ENCODE measurements at places on chromosomes 2 and 18.

GRCh38 chr2:74646201-74646600 is 1.9 kb downstream of the M1AP start:
- no peak for DNase-seq

DNA sequence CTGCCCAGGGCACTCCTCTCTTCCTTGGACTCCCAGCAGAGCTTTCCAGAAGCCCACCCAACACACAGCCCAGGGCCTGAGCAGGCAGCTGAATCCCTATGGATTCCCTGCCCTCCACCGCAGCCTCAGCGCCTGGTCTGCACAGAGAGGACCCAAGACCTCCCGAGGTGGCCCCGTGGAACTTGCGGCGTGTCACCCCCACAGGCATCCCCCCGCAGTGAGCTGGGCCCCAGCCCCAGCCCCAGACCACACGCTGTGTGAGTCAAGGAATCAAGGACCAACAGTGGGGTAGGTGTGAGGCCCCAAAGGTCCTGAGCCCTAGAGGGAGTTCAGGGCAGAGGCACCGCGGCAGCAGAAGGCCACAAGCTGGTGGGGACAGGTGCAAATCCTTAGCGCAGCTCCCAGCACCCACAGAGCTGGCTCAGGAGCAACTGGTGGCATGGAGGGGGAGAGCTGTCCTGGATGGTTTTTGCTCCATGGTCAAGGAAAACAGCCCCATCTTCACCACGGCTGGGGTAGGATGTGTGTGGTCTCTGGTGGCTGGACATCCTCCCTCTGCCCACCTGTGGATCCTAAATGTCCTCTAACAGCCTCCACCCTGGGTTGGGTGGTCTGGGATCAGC is 8.5 kb downstream of the HS6ST1 start:
- no peak for DNase-seq

GRCh38 chr2:40668425-40668824 is 216.5 kb upstream of the SLC8A1 start:
- DNase-seq, result no peak

DNA sequence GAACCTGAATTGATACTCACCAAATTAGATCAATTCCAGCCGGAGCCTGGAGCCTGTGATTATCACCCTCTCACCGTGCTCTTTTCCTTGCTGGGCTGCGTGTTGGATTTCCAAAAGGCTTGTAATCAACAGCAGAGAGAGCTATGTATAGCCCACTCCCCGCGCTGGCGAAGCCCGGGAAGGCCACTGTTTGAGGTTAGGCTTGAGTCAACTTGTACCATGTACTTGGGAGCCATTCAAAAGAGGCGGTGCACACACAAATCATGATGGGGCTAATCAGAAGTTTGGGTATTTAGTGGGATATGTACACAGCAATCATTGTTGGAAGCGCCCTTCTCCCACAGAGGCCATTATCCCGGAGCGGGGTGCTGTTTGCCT is 151.6 kb downstream of the GLI2 start:
- DNase-seq, result no peak

GRCh38 chr2:77086478-77086877 is 435.7 kb downstream of the LRRTM4 start:
- DNase-seq, result no peak

All from stimulated activated CD4-positive, alpha-beta T cell treated with anti-CD3 and anti-CD28 coated beads, Interleukin-1b, Interleukin-23, amount 100 ng/mL, for 1 hour (primary cell).